HT1080 (cell line): ENCODE measurements at places on chromosomes 1 and 21. TPM values are rescaled to one million over a fixed set of nuclear protein-coding genes. Genes with fewer than 3 reads are reported as not detected.
A peak's percentile ranks its signal among the peaks of the same experiment; 100 is the strongest.

GRCh38 chr1:26317612-26318337 lies at the start of gene CD52:
Gene CD52 (plus strand): TSS chr1:26317958. CDS start chr1:26318018, 60 bp downstream.
- no peak for DNase-seq

Gene ADAR
- 98.3 and 107 TPM in 2 replicates for total RNA-seq

GRCh38 chr21:35953597-35953996 lies 106.7 kb downstream of the SETD4 start:
- DNase-seq: no peak

DNA sequence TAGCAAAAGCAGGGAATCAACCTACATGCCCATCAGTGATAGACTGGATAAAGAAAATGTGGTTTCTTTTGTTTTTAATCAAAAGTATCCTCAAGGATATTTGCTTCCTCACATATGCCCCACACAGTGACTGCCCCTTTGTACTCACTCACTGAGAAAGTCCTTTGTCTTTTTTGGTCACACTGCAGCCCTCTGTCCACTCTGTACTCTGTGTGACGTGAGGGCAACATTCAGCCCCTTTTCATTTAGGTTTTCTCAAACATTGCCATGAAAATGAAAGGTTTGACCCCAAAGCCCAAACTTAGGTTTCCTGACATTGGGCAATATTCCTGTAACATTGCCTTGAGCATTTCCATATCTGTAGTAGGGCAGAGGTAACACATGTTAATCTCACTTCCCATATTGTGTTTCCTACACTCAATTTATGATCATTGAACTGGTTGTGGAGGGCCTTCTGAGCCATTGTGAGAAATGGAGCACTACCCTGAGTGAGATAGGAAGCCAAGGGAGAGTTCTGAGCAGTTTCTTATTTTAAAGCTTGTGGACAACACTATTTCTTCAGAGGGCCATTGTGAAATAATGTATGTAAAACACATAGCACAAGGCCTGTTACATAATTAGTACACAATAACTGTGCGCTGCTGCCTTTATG lies 501.9 kb upstream of the C1orf87 start:
- DNase-seq: no peak

- peak; percentile 45 for DNase-seq
These were observed 911 bp downstream of the GNB1 start for GRCh38 chr1:1889847-1890505.

DNA sequence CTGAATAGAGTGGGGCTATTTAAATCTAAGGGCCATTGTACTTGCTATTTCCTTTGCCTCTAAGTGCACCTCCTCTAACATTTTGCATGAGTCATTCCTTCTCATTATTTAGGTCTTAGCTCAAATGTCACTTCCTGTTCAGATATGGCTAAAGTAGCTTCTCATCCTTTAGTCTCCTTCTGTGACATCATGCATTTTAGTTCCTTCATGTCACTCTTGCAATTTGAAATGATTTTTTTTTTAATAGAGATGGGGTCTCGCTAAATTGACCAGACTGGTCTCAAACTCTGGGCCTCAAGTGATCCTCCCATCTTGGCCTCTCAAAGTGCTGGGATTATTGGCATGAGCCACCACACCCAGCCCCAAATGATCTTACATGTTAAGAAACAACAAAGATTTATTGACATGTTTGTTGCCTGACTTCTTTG lies 6.6 kb downstream of the TBX19 start:
- peak; percentile 80 for DNase-seq

DNA sequence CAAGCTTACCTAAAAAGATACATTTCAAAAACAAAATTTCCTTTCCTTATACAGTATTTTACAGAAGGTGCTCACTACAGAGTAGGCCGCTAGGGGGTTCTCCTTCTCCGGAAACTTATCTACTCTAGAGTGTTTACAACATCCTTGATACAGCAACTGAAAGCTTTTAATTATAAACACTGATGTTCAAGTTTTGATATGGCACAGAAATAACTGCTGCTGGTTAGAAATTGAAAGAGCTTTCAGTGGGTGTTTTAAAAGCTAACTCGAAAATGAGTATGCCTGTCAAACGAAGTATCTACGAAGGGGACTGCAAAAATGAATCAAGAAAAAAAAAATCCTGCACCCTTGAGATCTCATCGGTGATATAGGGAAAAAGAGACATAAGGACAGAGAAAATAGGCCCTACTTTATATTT lies 1.0 kb downstream of the YOD1 start:
- peak; percentile 36 for DNase-seq
